ENCODE measurements at places on chromosomes 6 and 20.

GRCh38 chr6:169014211-169015197 lies 239.1 kb downstream of the THBS2 start:
- DNase-seq, result no peak

- no peak for DNase-seq
These were observed 737.1 kb downstream of the DHX35 start for GRCh38 chr20:39699166-39699725.

- DNase-seq, result no peak
These were observed 84.6 kb downstream of the TRDN start for GRCh38 chr6:123551939-123552707.

- DNase-seq, result no peak
These were observed 56.9 kb upstream of the CTNNBL1 start for GRCh38 chr20:37636977-37637376.

DNA sequence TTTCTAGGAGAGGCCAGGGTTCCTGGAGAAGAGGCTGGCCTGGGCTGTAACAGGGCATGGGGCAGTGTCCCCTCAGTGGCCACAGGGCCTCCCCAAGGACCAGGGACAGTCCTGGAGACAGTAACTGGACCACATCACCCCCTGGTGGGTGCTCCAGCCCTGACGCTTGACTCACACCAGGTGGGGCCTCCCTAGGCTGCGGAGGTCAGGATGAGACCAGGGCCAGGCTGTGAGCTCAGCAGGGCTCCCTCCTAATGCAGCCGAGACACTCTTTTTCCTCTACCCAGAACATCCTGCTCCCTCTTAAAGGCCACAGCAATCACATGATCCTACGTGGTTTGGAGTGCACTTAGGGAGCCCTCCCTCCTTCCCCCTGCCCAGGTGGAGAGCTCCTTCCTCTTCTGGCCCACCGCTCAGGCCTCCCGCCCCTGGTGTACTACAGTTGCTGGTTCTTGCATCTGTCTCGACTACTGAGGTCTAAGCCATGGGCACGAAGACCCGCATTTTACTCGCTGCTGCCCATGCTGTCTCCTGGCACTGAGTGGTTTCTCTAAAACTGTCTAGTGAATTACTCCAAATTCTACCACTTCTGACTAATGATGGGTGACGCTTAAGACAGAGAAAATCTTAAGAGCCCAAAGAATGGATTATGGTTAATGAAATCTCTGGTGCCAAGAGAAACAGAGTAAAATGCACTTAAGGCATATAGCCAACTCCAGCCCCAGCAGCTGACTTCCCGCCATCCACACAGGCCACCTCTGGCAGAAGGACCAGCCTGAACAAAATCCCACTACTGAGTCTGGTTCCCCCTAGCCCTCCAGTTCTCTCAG lies 166.1 kb upstream of the CST7 start:
- no peak for DNase-seq

Data from activated CD4-positive, alpha-beta T cell treated with anti-CD3 and anti-CD28 coated beads for 24 hours (primary cell).